ENCODE measurements at places on chromosomes 5 and 9.

DNA sequence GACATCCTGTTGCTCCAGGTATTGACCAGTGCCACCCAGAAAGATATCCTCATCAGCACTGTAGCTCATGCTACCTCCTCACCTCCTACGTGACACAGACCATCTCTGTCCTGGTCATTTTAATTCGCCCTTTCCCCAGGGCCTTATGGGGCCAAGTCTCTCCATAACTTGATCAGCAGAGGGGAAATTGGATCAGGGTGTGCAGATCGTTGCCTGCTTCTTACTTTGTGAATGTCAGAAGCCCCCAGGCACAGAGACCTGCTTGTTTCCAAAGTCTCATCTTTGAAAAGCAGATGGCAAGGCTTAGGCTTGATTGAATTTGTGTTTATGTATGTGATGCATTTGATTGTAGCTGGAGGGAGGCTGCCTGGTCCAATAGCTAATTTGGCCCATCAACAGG is 8.8 kb upstream of the DBH start:
- DNase-seq: no peak

DNA sequence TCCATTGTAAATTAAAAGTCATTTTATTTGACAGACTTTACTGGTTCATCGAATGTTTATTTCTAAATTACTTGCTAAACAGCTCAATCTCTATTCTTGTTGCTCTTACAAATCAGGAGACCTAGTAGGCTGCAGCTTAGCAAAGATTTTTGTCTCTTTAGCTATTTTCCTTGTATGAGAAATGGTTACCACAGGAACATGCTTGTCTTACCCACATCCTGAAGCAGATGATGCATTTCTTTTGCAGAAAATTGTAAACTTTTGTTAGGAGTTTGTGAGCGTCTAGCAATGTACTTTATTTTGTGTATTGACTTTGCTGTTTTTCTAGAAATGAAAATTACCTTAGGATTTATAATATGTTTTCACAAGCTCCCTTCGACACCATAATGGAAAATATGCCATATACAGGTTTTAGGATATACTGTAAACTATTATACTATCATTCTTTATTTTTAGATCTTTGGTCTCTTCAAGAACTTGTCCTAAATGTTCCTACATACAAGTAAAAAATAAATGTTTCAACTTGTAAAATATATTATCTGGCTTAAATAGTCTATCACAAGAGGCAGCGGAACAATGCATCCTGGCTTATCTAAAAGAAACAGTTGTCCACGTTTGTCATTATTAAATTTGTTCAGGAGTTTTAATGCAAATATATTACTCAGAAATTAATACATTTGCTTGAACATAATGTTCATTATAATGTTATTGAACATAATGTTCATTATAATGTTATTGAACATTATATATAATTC is 54.1 kb downstream of the SPEF2 start:
- DNase-seq: no peak

- DNase-seq: no peak
These were observed 65.4 kb downstream of the ADCY2 start for GRCh38 chr5:7461371-7461770.

DNA sequence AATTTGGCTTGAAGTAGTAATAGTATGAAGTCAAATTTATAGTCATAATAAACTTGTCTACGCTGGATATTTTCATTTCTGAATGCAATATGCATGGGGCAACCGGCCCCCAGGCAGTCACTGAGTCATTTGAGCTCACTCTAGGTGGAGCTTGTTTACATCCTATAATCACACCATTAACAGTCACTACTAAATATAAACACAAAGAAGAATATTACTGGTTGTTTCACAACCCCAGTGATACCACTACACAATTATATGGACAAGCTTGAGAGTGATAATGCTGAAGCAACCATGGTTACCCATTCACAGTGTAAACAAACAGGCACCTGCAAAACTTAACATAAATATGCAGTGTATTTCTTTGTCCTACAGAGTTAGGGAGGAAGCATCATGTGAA is 68.7 kb downstream of the MARCHF3 start:
- no peak for DNase-seq

DNA sequence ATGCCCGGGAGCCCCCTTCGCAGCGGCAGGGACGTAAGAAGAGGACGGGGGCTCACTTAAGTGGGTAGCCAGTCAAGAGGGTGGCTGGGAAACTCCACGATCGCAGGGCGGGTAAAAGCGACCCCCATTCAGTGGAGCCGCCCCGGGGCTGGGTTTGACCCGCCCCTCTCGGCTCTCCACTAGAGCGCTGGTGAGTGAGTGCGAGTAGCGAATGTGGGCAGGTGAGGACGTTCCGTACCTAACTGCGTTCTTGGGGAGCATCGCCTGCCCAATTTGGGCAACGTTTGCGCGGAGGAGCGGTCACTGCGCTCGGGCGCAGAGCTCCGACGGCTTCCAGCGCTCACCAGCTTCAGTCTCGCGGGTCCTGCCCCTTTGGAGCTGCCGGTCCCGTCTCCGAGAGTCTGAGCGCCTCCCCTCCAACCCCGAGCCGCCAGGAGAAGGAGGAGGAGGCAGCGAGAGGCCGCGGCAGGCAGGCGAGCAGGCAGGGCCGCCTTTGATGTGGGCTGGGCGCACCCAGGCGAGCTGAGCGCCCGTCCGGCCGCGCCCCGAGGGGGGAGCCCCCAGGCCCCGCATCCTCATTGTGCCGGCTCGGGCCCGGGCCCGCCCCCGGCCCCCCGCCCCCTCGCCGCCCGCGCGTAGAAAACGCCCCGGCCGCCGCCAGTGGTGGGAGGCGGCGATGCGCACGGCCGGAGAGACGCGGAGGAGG is at the start of gene FGF18:
Gene FGF18, plus strand, starts transcription at position 666 of the 706 bp plus-strand sequence. CDS start 553 bp downstream, outside the sequence.
- DNase-seq: no peak

- no peak for DNase-seq
These were observed 222.7 kb upstream of the ACO1 start for GRCh38 chr9:32161720-32162119.

DNA sequence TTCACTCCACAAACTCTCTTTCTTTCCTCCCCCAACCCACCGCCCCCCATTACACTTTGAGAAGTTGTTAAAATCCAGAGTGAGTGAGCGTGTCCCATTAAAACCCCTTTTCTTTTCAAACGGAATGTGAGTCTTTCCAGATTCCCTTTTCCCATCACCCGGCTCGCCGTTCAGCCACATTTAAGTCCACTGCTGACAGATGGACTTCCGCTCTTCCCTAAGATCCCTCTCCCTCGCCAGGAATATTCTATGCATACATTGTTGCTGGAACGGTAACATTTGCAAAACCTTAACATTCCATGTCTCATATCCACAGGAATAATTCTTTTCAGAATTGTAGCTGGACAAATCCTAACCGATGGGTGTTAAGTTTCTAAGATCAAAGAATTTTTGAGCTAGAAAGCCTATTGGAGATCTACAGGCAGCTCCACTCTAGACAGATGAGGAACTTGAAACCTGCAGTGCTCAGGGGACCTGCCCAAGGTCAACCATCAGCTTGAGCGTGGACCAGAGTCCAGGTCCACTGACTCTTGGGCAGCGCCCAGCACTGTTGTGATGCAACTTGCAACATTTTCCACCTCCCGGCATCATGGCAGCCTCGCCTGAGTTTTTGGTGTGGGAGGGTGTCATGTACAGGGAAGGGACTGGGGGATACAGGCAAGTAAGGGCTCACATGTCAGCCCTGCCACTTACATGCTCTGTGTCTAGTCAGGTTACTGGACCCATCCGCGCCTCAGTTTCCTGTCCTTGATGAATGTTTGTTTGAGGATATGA is 500.1 kb downstream of the CCDC171 start:
- DNase-seq: no peak

DNA sequence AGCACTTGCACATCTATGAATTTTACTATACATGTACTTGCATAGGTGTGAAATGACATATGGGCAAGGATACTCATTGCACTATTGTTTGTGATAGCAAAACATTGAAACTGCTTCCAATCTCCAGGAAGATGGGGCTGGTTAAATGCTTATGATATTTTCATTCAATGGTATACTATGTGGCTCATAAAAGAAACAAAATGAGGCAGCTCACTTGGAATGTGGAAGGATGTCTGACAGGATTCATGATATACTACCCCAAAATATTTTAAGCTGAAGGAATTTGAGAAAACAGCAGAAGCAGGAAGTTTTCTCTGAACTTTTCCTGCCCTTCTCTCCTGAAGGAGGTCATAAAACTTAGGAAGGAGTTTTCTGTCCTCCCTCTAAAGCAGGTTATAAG is 99.6 kb upstream of the CAST start:
- DNase-seq: no peak

- no peak for DNase-seq
These were observed 209.0 kb downstream of the CWC27 start for GRCh38 chr5:64977779-64978178.

- no peak for DNase-seq
These were observed 12.6 kb upstream of the ANKH start for GRCh38 chr5:14884062-14884612.

- no peak for DNase-seq
These were observed 109.3 kb downstream of the UGCG start for GRCh38 chr9:112005939-112006338.

- DNase-seq: no peak
These were observed 90.8 kb downstream of the SLF1 start for GRCh38 chr5:94709277-94709676.

GRCh38 chr5:34854459-34855174 is 15.7 kb downstream of the TTC23L start:
- no peak for DNase-seq

GRCh38 chr9:98611319-98611718 is 97.4 kb downstream of the GABBR2 start:
- no peak for DNase-seq

GRCh38 chr9:106107716-106108115 is 413.4 kb downstream of the TMEM38B start:
- no peak for DNase-seq

DNA sequence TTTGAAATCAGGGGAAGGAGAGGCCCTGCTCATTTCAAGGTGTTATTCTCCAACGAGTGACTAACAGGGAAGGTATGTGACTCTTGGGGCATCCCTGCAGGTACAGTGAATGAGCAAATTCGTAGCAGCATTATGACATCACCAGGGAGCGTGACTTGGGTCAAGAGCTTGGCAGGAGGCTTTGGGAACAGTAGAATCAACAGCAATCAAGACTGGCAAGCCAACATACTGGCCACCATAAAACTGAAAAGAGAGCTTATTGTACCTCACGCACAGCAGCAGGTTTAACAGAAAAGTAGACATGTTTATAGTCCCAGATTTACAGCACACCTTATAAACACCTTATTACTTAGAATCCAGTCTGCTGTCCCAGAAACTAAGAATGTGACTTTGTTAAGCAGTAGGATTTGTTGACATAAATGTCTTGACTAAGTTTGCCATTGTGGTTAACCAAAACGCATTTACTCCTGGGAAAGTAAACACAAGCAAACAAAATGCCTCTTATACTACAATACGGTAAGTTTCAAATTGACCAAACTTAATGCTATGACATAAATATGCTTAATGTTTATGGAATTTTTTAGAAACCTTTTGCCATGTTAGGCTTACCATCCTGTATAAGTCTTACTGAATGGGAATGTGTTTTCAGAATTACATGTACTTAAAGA is 297.8 kb downstream of the NPR3 start:
- no peak for DNase-seq

- no peak for DNase-seq
These were observed 151.2 kb downstream of the TTC39B start for GRCh38 chr9:15155826-15156225.

- DNase-seq: no peak
These were observed 11.5 kb upstream of the OTULINL start for GRCh38 chr5:14569948-14570691.

- DNase-seq: no peak
These were observed 583.2 kb upstream of the KLF4 start for GRCh38 chr9:108072740-108073139.

DNA sequence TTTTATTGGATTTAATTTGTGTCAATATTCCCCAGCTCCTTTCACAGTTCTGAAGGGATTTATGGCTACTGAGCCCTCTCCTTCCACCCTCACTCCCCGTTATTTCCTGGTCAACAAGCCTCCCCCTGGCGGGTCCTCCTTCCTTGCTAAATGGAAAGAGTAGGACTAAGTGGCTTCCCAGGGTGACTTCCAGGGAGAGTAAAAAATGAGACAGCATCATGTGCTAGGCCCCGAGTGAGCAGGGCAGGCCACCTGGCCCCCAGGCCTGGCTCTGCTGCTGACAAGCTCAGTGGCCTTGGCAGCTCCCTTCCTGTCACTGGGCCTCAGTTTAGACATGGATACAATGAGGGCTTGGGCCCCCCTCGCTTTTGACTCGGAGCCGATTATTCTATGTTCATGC is 201.3 kb downstream of the HSPA4 start:
- no peak for DNase-seq

GRCh38 chr5:128015978-128016377 is 67.6 kb upstream of the SLC12A2 start:
- no peak for DNase-seq

GRCh38 chr5:94316916-94317838 is 301.2 kb downstream of the KIAA0825 start:
- no peak for DNase-seq
